Activated naive CD4-positive, alpha-beta T cell treated with Interleukin-2 at 50 U/mL for 16 hours (primary cell): ENCODE measurements at places on chromosomes 11 and 22.
A peak's percentile ranks its signal among the peaks of the same experiment; 100 is the strongest.

- no peak for DNase-seq
Observed at GRCh38 chr11:75351541-75351790, at the start of gene ARRB1. ARRB1 (minus strand) TSS chr11:75351661; CDS start chr11:75351607, 54 bp downstream.

DNA sequence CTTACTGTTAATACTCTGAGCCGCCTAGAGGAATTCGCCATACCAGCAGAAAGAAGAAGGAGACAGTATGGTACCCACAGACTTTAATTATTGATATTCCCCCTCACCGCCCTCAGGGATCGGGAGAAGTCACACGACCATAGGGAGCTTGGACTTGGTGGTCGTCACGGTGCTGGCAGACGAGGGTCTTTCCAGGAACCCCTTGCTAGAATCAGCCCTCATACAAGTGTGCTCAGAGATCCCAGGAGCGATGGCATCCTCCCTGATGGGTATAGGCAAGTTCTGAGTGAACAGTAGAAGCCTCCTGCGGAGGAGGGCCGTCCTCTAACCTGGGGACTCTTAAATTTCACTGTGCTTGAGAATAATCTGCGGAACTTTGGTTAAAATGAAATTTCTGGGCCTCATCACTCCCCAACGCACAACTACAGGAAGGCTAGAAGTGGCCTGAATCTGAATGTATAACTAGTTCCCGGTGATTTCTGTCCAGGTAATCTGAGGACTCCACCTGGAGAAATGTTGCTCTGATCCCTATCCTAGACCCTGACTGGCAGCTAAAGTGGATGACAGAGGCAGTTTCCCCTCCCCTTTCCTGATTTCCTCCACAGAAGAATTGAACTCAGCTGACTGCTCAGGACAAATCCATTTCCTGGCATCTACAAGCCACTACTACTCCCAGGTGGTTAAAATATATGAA, 4.5 kb downstream of the VSIG2 start:
- no peak for DNase-seq

- DNase-seq: peak; percentile 40
Observed at GRCh38 chr22:36160499-36160942, at the start of gene APOL3. APOL3 (minus strand) TSS chr22:36160755; CDS start chr22:36149055, 11,700 bp downstream.

DNA sequence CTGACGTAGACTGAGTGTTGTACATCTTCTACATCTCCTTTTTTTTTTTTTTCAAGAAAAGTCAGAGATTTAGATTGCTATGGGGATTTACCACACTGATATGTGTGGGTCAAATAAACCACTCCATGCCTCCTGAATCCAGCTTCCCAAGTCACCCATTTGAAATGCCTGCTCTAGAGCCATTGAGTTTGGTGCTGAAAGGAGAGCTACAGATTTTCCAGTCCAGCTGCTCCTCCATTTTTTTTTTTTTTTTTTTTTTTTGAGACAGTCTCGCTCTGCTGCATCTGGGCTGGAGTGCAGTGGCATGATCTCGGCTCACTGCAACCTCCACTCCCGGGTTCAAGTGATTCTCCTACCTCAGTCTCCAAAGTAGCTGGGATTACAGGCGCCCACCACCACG, 115.2 kb upstream of the TIMP3 start:
- DNase-seq: no peak

DNA sequence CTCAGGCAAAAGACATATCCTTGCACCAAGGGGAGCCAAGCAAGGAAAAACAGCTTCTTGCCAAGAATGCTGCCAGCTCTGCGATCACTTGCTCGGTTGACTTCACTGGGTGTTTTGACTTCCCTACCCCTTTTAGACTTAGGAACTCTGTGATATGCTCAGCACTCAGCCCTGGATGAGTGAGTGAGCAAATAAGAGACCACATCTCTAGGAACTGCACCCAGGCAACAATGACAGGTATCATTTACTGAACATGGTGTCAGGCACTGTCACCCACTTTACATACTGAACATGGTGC, 3.7 kb upstream of the IRAG1 start:
- no peak for DNase-seq

GRCh38 chr22:23509571-23510302, 70.4 kb downstream of the IGLL1 start:
- no peak for DNase-seq

- no peak for DNase-seq
Observed at GRCh38 chr11:134701564-134702165, 289.6 kb upstream of the B3GAT1 start.

DNA sequence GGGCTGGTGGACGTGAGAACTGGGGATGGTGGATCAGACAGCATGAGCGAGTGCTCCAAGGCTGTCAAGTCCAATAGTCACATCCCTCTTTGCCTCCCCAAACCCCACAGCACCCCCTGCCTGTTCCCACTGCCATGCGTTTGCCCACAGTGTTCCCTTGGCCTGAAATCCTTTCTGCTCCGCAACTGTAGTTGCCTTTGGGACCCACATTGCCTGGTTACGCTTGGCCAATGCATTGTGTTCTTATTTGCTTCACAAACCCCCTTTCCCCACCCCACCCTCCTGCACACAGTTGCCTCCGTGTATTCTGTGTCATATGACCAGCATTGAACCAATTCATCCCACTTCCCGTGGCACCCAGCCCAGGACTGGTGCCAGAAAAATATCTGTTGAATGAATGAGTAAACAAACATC, 2.1 kb upstream of the KIAA0930 start:
- no peak for DNase-seq

- DNase-seq: no peak
Observed at GRCh38 chr11:67411785-67412152, 3.7 kb upstream of the CARNS1 start.

GRCh38 chr11:47021527-47021818, 84.9 kb downstream of the CSTPP1 start:
- no peak for DNase-seq

- DNase-seq: no peak
Observed at GRCh38 chr11:46701078-46701654, 335 bp downstream of the ZNF408 start.

- no peak for DNase-seq
Observed at GRCh38 chr11:57584341-57584740, 13.1 kb upstream of the SERPING1 start.

- no peak for DNase-seq
Observed at GRCh38 chr11:60972182-60973030, 926 bp downstream of the CD6 start.

DNA sequence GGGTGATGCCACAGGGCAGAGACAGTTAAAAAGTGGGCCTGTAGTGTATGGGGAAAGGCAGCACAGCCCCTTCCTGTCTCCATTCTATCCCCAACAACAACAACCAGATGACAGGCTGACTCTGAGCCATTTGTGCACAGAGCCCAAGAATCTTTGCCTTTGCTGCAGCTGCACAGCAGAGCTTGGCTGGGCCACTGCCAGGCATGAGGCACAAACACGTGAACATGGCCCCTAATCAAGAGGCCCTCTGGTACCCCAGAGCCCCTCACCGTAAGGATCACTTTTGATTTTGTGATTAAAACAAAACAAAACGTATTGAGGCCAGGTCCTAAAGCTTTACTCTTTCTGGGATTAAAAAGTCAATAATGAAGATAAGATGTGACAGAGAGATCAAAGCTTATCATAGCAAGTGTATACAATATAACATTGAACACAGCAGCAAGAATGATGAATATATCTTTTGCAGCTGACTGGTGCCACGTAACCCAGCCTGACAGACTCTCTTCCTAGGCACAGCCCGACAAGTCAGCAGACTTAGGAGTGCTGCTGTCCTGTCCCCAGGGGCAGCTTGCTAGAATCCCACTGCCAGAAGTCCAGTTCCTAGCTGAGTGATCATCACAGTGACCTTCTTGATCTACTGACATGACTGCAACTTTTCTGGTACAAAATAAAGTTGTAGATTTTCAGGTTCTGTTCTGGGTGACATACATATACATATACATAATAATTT, 117.8 kb downstream of the SERGEF start:
- no peak for DNase-seq
